ENCODE measurements at places on chromosomes 5 and 9.

DNA sequence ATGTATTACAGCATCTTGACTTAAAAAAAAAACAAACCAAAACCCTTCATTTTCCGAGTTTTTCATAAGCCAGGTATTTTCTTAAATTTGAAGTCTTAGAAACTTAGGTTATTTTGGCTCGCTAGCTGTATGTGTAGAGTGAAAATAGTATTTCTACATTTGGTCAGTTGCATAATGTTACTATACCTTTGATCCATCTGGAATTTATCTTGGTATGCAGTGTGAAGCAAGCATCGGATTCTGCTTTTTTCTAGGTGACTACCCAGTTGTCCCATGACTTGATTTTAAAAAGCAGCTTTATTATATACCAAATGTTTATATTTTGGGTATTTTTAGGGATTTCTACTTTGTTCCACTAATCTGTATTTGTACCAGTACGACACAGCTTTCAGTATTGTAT, 27.7 kb downstream of the UBAP1 start:
- DNase-seq: no peak

GRCh38 chr5:79124607-79125006, 13.0 kb downstream of the BHMT start:
- DNase-seq: no peak

DNA sequence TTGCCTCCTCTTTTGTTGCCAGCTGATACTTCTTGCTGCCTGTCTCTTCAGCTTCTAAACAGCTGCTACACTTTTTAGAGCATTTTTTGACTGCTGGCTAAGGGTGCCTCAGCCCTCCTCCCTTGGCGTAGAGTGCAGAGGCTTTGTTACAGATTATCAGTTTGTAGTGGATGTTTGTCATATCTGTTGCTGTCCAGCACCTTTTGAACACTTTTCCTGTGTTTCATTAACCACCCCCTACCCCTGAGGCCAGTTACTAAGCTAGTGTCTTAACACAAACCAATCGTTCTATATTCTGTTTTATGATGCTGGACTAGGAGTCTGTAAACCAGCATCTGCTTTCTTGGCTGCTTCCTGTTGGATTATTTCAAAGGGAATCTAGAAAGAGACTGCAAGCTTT, 441.5 kb downstream of the DNAH5 start:
- DNase-seq: no peak

GRCh38 chr5:146582051-146582596, 66.1 kb upstream of the GPR151 start:
- no peak for DNase-seq

DNA sequence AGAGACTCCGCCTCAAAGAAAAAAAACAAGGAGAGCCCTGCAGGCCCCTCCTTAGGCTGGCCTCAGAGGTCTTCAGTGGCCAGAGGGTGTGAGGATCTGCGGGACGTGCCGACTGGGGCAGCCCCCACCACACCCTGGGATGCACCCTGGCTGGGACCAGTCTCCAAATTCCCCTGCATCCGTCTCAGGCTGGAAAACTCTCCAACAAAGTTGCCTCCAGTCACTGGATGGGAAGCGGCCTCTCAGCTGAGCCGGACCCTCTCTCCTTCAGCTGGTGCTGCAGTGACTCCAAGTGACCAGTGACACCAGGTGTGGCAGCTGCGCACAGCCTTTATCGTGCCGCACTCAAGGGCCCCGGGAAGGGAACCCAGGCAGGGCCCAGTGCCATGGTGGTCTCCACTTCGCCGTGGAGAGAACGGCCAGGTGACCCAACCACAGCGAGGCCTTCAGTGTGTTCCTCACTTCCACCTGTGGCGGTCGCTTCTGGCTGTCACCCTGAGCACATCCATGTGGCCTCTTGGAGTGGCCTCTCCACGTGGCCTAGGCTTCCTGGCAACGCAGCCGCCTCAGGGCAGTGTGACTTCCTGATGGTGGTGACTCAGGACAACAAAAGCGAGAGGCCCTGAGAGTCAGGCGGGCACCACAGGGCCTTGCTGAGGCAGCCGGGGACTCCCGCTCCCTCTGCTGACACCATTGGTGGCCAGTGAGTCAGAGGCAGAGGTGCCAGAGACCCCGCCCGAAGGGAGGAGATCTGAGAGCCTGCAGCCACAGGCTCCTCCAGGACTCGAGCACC, 19.3 kb upstream of the CAMSAP1 start:
- no peak for DNase-seq

- DNase-seq: no peak
Measured at GRCh38 chr5:126883564-126884245, 106.8 kb downstream of the LMNB1 start.

GRCh38 chr9:136847088-136847825, 2.0 kb upstream of the PHPT1 start:
- no peak for DNase-seq
